Naive thymus-derived CD4-positive, alpha-beta T cell (primary cell): ENCODE measurements at places on chromosomes 7 and 10. TPM values are rescaled to one million over a fixed set of nuclear protein-coding genes. Genes with fewer than 3 reads are reported as not detected.

GRCh38 chr7:139682136-139683013, 95.4 kb downstream of the HIPK2 start:
- no peak for DNase-seq

Gene GIMAP2
- total RNA-seq, result 269 TPM

GRCh38 chr7:111074748-111075146, 16.2 kb upstream of the LRRN3 start:
- no peak for DNase-seq

DNA sequence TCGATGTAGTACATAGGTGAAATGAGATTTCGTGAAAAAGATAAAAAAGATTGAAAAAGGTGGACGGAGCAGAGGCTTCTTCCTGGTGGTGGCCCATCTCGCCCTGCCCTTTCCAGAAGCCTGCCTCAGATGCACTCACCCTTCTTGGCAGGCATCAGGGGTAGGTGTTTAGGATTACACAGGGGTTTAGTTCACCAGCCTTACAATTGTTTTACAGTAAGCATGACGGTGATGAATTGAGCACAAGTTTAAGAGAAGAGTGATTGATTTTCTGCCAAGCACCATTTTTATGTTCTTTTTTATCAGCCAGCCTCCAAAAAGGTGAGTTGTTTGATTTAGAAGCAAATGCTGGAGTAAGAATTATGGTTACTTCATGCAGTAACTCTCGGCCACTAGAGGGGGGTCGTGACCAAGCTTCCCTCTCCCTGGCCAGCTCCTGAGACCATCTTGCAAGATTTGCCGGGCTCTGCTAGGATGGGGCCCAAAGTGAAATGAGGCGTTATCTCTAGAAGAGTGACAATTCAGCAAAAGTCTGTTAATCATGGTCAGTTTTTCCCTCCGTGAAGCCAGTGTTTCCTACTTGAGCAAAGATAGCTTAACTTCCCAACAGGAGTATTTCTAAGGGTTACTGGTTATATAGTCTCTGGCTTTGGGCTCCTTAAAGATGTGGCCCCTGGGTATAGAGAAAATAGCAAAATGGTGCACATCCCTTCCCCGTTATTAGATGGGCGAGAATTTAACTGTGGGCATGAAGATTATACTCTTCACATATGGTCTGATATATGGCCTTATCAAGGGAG, 228.8 kb downstream of the BMPER start:
- no peak for DNase-seq

Gene SLC26A3
- not detected for total RNA-seq

Gene CALHM1
- 0.25 TPM in 1 of 2 replicates, not detected in the other for total RNA-seq

DNA sequence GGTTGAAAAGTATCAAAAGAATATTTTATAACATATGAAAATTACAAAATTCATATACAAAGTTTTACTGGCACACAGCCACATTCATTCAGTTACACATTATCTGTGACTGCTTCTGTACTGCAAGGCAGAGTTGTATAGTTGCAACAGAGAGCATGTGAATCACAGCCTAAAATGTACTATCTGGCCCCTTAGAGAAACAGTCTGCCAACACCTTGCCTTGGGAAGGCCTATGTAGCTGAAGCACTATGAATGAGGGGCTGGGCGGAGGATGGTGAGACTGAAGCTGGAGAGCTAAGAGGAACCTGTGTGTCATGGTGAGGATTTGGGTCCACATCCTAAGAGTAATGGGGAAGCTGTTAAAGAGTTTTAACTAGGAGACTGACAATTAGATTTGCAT, 35.7 kb downstream of the PDZD8 start:
- DNase-seq, result no peak

GRCh38 chr7:102322202-102322715, 34.0 kb downstream of the SPDYE6 start:
- no peak for DNase-seq

GRCh38 chr10:27153329-27153728, 855 bp downstream of the YME1L1 start:
- DNase-seq, result no peak
